Activated CD4-positive, alpha-beta T cell treated with anti-CD3 and anti-CD28 coated beads, Interleukin-2, amount 50 U/mL, for 1 hour (primary cell): ENCODE measurements at places on chromosomes 7 and 10.
A peak's percentile ranks its signal among the peaks of the same experiment; 100 is the strongest.

DNA sequence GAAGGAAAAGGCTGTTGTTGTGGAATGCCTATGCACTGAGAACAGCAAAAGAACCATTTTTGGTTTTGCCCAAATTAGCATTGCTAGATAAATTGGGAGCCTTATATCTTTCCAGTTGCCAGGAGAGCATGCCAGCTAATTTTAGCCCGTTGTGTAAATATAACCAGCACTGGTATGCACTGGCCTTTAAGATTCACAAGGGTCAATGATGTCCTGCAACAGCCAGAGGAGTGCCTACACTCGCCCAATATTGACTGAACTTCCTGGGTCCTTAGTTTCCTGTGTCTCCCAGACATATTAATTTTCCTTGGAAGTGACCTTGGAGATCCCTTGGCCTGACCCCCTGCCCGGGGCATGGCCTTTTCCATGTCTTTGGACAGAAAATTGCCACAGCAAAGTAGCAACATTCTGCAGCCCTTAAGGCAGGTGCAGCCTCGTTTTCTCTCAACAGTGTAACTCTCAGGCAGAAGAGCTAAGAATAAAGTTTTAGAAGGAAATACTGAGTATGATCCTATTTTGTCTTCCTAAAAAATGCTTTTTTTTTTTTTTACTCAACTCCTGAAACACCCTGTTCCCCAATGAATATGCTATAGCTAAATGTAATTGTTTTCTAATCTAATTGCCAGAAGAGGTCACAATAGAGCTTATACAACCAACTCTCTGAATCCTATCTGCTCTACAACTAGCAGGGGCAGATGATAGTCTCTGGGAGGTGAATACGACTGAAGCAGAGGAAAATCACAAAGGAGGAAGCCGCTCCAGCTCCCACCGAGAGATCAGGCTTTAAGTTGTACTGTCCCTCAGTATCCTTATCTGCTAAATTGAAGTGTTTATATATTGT, 131.9 kb upstream of the PCGF5 start:
- DNase-seq: no peak

DNA sequence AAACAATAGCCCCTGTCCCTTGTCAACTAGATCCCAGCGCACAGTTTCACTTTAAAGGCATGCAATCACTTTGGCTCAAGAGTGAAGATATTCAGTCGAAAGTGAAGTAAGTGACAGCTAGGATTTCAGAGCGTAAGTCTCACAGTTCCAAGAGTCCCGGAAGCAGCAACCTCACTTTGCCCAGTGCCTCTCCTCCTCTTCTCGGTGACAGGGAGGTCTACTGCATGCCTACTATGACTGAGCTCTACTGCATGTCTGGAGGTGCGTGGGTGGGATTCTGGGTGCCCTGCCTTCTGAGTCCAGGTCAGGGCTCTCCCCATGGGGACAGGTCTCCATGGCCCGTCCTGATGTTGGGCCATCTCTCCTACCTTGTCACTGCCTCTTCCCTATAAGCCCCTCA, 17.0 kb downstream of the PRKCQ start:
- no peak for DNase-seq

- no peak for DNase-seq
These were observed 32.5 kb upstream of the TBX20 start for GRCh38 chr7:35286422-35286821.

DNA sequence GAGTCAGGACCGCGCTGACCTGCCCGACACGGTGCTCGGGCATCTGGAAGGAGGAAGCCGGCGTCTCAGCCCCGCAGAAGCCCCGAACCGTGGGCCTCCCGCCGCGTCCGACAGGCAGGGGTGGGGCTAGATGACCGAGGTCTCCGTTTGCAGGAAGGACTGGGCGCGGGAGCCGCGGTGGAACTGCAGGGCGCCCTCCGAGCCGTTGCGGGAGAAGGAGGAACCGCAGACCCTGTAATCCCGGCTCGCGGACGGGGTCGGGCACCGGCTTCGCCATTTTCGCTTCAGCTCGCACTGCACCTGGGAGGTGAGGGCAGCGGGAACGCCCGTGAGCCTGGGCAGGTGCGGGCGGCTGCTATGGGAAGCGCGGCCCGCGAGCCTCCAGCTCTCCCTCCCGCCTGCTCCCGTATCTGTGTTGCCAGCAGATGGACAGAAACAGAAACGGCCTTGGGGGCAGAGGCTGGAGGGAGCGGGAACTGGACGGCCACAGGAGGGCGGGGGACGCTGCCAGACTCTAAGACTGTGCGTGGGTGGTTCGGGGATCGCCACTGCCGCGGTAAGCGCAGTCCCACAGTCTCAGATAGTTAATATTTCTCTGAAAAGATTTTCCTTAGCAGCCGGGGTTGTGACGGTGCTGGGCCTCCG, 114.1 kb downstream of the VIPR2 start:
- no peak for DNase-seq

- DNase-seq: no peak
These were observed 411.8 kb downstream of the ETV1 start for GRCh38 chr7:13577566-13578145.

- no peak for DNase-seq
These were observed 516.9 kb upstream of the LRRN3 start for GRCh38 chr7:110573862-110574528.

- DNase-seq: no peak
These were observed 296.1 kb upstream of the SEMA3A start for GRCh38 chr7:84490661-84491060.

DNA sequence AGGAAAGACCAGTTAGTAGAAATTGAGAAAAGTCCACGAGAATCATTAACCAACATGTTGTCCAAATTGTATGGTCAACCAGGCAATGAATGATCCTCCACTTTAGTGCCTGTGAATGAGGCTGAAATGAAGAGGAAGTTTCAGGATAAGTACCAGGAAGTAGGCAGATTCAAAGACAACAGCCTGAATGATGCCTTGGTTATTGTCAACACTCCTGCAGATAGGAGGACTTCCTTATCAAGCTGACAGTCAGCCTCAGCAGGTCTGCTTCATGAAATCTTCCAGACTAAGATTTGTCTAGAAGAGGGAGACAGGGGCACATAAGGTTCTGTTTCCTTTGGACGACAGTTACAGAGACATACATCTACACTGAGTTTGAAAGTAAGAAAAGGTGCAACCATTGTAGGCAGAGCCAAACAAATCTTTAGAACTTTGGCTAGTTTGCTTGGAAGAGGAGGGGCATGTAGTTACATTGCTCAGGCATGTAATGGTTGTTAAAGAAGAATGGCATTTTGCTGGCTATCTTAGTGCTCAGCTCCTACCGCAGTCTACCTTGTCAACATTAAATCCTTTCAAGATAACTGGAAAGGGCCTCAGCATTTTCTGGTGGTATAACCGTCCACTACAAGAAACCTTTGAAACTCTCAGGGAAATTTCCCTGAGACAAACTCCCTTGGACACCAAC, 81.4 kb downstream of the ABI1 start:
- no peak for DNase-seq

DNA sequence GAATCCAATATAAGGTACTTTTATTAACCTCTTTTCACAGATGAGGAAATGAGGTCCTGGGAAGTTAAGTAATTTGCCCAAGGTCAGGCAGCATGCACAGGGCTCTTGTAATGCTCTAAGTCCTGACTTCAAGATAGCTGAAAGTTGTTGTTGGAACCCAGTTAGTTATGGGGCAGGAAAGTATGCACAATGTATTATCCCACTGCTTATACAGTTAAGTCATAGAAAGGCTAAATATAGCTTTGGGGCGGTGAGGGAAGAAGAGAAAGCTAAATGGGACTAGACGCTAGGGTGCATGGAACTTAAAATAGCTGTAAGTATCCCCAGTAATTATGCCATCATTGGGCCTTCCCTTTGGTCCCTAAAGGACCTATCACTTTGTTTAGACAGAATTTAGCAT, 9.2 kb downstream of the GLCCI1 start:
- no peak for DNase-seq

- DNase-seq: no peak
These were observed at the start of gene LZTS2 for GRCh38 chr10:100999742-101000126. TSS of gene LZTS2 (plus strand) at chr10:100999808. CDS start at chr10:101002539, 2,731 bp downstream.

- DNase-seq: no peak
These were observed 86.4 kb downstream of the CDK6 start for GRCh38 chr7:92749832-92750446.

DNA sequence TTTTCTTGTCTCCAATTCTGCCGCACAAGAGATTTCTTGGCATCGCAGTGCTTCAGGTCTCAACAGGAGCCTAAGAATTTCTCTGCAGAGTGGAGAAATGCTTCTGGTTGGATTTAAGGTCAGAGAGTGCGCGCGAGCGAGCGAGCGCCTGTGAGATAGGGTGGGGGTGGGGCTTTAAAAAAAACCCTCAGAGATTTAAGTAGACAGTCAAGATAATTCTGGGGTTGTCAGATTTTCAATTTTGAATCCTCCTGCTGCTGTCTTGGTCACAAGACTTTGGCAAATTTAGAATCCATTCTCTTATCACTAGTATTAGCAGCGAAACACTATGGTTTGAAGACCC, 49.7 kb downstream of the CPEB3 start:
- DNase-seq: no peak

- no peak for DNase-seq
These were observed 92.3 kb upstream of the PRPS1L1 start for GRCh38 chr7:18119985-18120384.

DNA sequence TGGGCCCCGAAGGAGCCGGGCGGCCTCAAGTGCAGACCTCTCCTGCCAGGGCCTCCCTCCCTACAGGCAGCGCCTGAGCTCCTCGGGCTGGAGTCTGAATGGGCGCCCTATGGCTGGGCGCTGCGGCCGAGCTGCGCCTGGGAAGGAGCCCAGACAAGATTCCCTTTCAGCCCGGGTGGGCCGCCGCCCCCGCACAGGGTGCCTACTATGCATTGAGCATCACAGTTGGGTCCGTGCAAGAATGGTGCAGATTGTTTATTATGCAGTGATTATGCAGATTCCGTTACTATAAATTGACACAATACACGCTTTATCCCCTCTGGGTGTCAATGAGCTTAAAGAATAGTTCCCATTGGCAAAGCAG, 77.2 kb upstream of the PDGFA start:
- DNase-seq: no peak

DNA sequence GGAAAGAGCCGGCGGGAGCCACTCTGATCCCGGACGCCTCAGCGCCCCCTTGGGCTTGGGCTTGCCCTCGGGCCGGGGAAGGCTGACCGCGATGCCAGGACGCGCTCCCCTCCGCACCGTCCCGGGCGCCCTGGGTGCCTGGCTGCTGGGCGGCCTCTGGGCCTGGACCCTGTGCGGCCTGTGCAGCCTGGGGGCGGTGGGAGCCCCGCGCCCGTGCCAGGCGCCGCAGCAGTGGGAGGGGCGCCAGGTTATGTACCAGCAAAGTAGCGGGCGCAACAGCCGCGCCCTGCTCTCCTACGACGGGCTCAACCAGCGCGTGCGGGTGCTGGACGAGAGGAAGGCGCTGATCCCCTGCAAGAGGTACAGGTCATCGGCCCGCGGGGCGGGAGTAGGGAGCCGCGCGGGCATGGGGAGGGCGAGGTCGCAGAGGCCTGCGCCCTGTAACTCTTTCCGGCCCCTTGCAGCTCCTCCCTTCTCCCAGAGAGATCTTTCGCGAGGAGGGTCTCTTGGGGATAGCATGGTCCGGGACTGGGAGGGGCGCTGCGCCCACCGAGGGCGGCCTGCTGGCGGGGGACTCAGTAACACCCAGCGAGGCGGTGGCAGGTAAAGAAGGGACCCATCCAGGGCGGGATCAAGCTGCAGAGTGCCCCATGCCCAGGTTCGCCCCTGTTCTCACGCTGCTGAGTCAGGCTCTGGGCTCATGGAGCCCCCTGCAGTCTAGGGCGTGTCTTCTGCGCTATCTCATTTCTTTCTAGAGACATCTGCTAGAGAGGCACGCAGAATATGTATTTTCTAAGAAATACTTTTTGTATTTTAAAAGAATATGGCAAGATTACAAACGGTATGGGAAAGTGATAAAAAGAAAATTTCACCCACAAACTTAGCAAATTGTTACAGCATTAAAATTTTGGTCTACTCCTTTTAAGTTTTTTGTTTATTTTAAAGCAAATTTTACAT, 687 bp downstream of the EPDR1 start:
- DNase-seq: no peak

DNA sequence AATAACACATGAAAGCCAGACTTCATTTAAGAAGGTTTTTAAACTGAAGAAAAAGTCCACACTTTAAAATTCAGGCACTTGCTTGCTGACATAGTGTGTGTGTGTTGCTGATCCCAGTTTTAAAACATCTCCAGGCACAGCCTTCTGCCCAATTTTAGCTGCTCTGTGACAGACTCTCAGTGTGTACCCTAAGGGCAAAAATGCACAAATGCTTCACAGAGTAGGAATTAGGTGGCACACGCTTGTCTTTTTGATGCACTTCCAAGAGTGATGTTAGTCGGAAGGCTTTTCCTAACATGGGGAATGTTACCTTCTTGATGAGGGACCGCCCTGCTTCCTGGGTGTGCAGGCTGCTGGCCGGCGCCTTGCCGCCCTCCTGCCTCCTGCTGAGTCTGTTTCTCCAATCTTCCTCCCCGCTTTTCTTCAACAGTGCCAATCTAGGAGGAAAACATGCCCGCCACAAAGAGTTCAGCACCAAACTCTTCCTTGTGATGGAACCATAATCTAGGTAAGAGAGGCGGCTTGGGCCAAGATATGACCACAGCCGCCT, 122.3 kb downstream of the SVIL start:
- DNase-seq: no peak

- no peak for DNase-seq
These were observed 21.4 kb downstream of the TSPAN13 start for GRCh38 chr7:16774986-16775385.

- DNase-seq: peak; percentile 57
These were observed 17.8 kb upstream of the ZKSCAN1 start for GRCh38 chr7:99997545-99998137.

- DNase-seq: no peak
These were observed 9.2 kb downstream of the CREM start for GRCh38 chr10:35135861-35136260.

DNA sequence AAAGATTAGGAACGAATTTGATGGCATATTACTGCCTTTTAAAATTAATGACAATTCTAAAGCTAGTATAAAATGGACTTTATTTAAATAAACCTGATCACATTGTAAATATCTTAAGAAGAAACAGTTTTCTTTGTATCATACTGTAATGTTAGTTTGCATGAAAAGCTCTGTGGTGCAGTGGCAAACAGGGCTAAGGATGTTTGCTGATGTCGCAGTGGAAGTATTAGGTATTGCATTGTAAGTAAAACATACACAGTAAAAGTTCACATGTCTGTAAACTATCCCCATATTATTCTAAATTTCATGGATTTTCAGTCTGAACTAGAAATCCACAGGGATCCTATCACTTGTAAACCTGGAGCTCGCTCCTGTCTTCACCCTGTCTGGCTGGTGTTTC, 252.6 kb upstream of the ZNF32 start:
- DNase-seq: no peak

DNA sequence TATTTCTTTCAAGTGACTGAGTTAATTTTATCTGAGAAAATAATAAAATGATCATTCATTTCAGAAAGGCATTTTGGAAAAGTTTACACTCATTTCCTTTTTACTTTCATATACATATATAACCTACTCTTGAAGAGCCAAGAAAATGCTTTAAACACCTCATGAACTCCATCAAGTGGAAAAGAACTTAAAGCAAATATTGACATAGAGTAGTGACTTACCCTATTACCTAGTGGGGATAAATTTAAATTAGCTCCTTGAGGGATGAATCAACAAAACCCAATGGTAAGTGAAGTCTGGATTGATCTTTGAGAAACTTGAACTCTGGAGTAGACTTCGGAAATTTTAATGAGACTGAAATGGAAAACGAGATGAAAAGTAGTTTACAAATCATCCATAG, 88.6 kb downstream of the TMEM26 start:
- DNase-seq: no peak

- DNase-seq: no peak
These were observed 1.9 kb upstream of the AEBP1 start for GRCh38 chr7:44101966-44102845.
